Caco-2 (cell line): ENCODE measurements at places on chromosomes 1 and 21.
A peak's percentile ranks its signal among the peaks of the same experiment; 100 is the strongest.

DNA sequence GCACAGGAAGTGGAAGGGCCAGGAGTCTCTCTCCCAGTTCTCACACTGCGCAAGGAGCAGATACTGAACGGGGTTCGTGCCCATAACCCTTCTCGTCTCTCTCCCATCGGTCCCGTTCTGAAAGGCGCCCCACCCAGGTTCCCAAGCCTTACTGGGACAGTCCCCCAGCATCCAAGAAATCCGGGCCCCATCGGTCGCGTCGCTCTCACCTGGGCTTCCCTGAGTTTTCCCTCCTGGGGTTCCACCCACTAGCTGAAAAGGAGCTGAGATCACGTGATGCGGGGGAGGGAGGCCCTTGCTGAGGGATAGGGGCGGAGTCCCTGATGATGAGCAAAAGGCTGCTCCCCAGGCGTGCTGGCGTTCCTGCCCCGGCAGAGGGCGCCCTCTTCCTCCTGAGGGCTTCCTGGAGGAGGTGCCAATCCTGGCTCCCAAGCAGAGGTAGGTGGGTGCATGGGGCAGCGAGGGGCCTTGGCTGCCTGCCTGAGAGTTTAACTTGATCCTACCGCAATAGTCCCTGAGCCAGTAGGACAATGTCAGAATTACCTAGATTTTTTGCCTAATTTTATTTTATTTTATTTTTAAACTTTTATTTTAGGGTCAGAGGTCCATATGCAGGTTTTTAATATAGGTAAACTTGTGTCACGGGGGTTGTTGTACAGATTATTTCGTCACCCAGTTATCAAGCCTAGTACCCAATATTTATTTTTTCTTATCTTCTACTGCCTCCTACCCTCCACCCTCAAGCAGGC lies at the start of gene SPOCD1:
Gene SPOCD1, minus strand, starts transcription at position 271 of the 749 bp plus-strand sequence. CDS start 689 bp downstream, outside the sequence.
- peak; percentile 86 for DNase-seq

- no peak for DNase-seq
These were observed 23.4 kb upstream of the IGSF3 start for GRCh38 chr1:116690849-116691406.

- no peak for DNase-seq
These were observed 10.6 kb upstream of the ATP6V1G3 start for GRCh38 chr1:198550941-198551524.

GRCh38 chr1:62280150-62280549 lies 39.1 kb downstream of the KANK4 start:
- DNase-seq, result no peak

DNA sequence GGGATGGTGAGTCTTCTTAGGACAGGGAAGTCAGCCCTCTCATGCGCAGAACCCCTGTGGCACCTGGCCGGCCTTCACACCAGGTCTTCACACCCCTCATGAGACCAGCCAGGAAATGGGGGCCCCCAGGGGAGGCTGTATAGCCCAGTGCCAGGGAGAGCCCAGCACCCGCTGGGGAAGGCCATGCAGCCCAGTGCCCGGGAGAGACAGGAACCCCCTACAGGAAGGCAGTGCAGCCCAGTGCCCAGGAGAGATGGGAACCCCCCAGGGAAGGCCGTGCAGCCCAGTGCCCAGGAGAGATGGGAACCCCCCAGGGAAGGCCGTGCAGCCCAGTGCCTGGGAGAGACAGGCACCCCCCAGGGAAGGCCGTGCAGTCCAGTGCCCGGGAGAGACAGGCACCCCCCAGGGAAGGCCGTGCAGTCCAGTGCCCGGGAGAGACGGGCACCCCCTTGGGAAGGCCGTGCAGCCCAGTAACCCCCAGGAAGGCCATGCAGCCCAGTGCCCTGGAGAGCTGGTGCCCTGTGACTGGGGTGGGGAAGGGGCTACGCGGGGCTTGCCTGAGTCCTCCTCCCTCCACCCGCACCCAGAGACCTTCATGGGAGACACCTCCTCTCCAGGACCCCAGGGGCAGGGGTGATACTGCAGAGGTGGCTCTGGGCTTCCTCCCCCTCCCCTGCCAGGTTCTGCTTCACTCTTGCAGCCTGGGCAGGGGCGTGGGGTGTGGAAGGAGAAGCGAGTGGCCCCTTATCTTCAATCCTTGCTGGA lies 110.5 kb upstream of the COL6A1 start:
- no peak for DNase-seq

- DNase-seq, result no peak
These were observed 120.5 kb upstream of the HMGB4 start for GRCh38 chr1:33743221-33743998.
